ENCODE measurements at places on chromosomes 6 and 20.

GRCh38 chr20:15905661-15906060, 667.6 kb downstream of the KIF16B start:
- DNase-seq: no peak

DNA sequence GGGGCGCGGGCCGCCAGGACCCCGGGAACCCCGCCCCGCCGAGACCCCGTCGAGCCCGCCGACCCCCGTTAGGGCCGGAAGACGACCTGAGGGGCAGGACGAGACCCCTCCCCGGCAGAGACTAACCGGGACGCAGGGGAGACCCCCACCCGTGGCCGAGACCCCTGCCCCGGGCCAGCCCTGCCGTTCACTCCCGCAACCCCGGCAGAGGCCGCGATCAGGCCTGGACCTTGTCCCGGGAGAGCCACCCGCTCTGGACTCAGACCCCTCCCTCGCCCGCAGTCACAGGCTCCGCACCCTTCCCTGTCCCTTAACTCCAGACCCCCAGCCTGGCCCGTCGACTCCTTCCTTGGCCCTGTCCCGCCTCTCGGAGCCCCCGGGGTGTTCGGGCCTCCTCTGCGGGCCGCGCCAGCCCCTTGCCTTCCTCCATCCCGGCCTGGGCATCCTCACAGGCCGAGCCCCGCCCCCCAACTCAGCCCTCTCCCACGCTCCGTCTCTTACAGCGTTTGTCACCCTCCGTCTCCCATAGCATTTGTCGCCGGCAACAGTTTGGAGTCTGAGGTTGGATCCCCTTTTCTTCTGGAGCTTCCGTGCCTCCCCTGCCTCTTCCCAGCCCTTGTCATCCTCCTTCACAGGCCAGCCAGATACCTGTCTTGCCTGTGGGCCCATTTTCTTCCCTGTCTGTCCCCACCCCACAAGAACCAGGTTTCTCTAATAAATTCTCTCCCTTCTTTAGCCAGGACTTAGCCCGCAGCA, 569 bp downstream of the TCEA2 start:
- no peak for DNase-seq

- DNase-seq: no peak
Measured at GRCh38 chr6:78868116-78868515, 765 bp downstream of the IRAK1BP1 start.

DNA sequence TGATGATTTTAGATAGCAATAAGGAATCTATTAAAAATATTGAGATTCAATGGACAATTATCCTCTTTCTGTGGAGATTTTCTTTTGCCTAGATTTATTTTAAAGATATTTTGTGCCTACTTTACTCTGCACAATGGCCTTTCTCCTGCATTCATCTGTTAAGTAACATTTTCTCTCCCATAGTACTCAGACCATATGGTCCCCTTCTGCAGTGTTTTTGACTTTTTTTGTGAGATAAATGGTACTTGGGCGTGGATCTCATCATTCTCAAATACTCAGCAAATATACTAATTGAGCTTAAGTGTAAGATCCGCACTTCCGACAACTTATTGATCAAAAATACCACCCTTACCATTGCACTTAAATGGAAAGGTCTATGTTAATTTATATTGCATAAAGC, 55.8 kb downstream of the PHACTR1 start:
- no peak for DNase-seq
